ENCODE measurements at places on chromosomes 6 and 20.

DNA sequence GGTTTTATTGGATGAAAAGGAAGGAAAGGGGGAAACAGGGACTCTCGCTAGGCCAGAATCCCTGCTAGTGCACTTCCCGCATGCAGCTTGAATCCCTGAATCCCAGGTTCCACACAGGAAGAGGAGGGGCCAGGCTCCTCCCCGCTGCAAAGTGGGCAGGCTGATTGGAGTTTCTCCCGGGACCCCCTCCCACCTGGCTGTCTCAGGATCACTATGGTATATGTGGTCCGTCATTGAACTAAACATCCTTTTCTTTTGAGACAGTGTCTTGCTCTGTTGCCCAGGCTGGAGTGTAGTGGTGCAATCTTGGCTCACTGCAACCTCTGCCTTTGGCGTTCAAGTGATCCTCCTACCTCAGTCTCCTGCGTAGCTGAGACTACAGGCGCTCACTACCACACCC, 70.7 kb downstream of the FAM50B start:
- DNase-seq, result no peak

- peak; percentile 60 for DNase-seq
Observed at GRCh38 chr6:3226481-3227362, 731 bp downstream of the TUBB2B start.

DNA sequence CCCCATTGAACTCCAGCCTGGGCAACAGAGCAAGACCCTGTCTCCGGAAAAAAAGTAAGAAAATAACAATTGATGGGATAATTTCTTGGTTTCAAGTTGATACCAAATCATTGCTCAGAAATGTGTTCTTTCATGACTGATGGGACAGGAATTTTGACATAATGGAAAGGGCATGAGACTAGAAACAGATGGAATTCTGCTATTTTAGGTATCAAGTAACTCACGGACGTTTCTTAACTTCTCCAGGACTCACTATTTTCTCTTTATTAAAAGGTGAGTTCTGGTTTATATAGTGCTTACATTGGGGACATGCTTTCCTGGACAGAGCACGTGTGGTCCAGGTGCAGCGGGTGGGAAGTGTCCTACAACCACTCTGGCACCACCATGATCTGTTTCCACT, 6.0 kb upstream of the DSP start:
- DNase-seq, result no peak

GRCh38 chr20:58531063-58531462, 15.9 kb upstream of the APCDD1L start:
- DNase-seq, result no peak

DNA sequence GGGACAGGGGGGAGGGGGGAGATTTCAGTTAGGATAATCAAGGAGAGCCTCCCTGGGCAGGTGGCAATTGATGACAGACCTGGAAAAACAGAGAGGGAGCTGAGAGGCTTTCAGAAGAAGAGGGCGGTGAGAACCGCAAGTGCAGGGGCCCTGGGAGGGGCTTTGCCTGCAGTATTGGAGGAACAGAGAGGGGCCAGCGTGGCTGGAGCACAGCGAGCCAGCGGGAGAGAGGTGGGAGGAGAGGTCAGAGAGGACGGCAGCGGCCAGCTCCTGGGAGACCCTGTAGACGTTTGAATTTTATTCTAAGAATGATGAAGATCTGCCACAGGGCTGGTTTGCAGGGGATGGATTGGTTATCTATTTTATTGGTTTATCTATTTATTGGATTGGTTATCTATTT, 34.5 kb upstream of the NOL4L start:
- DNase-seq, result no peak

- no peak for DNase-seq
Observed at GRCh38 chr6:73062130-73062529, 163.2 kb downstream of the KHDC1L start.

GRCh38 chr6:42269974-42270510, 52.4 kb upstream of the MRPS10 start:
- no peak for DNase-seq

- peak; percentile 42 for DNase-seq
Observed at GRCh38 chr6:33426590-33427511, 7.0 kb downstream of the SYNGAP1 start.

DNA sequence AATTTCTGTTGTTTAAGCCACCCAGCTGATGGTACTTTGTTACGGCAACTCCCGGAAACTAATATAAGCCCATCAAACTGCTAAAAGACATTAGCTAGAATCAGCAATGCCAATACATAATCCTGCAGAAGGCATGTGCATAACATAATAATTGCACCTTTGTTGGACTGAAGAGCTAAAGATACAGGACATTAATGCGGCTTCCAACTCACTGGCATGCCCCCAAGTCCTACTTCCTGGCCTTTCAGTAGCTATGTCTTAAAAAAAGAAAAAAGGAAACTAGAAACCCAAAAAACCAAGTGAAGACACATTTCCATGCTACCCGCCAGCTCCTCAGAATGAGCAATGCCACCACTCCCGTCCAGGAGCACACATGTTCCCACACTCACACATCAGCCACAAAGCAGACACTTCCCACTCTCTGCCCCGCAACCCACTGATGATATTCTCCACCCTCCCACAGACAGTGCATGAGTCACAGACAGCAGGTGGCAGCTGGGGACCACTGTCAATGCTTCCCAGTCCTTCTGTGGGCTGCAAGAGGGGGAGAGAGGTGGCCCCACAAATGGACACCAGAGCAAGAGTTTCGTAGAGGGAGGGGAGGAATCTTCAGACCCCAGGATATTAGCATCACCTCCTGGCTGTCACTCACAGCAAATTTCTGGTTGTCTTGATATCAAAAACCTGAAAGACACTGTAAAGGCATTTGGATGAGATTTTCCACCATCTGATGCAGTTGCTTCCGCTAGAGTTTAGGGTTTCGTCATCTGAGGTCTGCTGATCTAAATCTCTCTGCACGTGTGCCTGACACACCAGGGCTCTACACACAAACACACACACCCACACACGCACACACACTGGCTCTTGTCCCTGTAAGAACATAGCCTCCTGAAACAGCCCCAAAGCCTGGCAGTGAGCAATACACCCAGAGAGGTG, 32.8 kb downstream of the GFOD1 start:
- DNase-seq, result no peak

DNA sequence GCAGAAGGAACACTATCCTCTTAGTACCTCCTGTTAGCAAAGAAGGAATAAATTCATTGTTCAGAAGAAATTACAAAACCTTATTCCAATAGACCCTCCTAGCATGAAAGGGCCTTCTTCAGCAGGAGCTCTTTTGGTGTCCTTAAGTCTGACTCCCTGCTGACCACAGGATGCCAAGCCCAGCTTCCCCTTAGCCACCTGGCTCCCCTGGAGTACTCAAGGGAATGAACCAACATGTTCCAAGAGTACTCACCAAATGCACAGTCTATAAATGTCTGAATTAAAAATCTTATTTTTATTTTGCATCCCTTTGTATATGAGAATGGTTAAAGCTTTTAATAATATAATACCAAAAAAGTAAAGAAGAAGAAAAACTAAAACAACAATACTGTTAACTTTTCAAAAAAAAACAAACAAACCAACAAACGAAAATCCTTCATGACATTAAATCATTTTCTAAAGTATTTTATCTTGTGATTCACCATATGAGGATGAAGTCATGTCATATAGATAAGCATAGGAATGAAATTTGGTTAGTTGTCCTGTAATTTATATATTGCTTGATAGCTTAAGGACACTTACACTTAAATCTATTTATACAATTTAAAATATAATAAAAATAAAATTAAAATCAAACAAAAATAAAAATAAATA, 1355.1 kb downstream of the HACE1 start:
- DNase-seq, result no peak

- no peak for DNase-seq
Observed at GRCh38 chr20:3135507-3136070, 24.1 kb downstream of the FASTKD5 start.

DNA sequence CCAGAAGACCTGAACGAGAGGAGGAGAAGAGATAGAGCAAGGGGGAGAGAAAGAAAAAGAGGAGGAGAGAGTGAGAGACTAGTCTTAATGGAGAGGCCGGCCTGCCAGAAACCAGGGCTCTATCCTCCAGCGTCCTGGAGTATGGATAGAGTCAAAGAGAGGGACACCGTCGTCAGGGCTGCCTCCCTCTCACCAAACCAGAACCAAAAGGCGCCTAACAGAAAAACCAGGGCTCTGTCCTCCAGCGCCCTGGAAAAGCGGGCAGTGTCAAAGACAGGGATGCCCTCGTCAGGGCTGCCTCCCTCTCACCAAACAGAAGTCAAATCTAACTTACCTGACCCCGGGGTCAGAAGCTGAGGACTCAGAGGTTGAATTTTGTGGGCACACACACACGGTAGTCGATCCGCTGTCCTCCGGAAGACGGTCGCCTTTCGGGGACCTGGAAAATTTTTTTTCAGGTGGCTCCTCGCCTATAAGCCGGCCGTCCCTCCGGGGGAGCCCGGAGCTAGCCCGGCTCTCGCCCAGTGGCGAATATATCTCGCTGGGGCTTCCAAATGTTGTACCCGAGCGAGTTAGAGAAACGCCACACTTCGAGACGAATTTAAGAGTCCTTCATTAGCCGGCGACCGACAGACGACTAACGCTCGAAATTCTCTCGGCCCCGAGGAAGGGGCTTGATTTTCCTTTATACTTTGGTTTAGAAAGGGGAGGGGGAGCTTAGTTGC, 148.2 kb downstream of the TRIM27 start:
- DNase-seq, result no peak

DNA sequence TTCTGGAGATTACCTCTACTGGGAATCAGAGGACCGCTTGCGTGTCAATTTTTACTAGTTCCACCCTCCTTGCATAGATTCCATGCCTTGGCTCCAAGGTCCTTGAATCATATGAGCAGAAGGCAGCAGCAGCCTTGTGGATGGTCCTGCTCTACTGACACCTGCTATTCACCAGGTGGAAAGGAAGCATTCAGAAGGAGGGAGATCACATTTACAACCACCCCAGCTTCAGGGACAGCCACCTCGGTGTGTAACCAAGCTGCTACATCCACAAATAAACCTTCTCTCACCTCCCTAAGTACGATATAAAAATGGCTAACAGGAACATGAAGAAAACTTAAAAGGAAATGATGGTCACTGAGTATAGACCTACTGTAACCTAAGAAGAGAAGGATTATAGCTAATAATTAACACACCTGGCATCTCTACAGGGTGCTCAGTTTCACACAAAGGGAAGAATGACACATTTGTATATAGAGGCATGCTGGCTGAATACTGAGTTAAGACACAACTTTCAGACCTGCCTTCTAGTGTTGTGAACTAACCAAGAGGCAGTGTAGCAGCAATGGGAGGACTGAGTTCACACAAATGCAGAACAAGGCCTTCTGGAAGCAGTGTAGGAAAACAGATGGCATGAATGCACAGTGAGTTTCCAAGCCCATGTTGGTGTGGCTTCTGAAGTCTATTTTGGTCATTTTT, 46.3 kb upstream of the SRPK1 start:
- DNase-seq, result no peak

- no peak for DNase-seq
Observed at GRCh38 chr6:45272626-45273025, 55.5 kb upstream of the RUNX2 start.

GRCh38 chr6:153106021-153106420, 25.1 kb downstream of the RGS17 start:
- no peak for DNase-seq

DNA sequence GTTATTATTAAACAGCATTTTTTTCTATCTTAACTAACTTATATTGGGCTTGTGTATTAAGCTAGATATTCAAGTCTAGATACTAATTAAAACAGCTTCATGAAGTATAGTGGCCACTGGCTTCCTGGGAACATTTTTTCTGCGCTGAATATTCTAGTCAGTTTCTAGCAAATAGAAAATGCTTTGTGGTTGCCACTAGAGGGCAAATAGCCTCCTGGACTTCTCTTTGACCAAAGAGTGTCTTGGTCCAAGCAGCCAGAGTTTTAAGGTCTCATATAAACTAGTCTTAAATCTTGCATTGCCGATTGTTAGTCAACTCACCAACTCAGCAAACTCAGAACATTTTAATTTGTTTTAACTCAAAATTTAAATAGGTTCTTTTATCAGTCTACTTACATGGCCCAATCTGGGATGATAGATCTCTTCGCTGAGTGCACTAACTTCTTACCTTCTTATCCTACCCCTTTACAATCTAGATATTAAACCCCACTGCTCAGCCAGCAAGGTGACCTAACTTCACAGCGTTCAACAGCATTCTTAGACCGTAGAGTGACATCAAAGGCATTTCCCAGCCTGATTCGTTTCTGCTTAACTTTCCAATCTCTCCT, 24.6 kb upstream of the ID4 start:
- no peak for DNase-seq

DNA sequence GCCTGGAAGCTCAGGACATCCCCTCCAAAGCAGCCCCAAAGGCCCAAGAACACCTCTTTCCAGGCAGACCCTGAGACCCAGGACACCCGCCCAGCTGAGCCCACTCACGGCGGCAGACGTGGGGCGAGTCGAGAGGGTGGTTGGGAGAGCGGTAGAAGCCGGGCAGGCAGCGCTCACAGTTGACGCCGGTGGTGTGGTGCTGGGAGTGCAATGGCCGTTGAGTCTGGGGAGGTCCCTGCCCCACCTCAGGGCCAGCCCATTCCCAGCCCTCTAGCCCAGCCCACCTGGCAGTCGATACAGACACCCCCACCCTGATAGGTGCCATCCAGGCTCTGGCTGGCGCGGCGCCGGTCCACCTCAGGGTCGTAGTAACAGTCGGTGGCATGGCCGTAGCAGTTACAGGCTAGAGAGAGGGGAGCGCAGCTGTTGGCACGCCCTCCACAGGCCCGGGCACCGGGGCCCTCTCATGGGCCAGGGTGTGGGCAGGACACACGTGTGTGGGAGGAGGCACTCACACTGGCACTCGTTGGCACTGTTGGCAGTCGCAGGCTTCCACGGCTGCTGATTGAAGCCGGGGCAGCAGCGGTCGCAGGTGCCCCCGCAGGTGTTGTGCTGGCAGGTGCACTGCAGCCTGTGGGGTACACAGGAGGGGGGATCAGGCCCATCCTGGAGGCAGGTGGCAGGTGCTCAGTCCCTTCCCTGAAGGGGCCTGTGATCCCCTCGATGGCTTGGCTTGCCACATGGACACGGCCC, 20.5 kb downstream of the LAMA5 start:
- no peak for DNase-seq

DNA sequence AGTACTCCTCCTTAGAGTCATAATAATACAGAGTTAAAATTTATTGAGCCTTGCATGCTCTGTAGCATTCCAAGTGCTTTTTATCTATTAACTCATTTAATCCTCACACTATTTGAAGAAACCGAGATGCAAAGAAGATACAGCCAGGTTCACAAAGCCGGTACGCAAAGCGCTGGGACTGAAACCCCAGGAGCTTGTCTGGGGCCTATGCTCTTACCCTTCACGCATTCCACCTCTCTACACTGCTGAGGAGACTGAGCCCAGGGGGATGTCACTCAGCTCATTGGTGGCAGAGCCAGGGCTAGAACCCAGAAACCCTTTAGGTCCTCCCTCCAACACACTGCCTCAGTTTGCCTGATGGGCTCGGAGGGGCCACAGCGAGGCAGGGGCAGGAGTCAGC, 19.7 kb upstream of the MRPS18A start:
- no peak for DNase-seq

- DNase-seq, result no peak
Observed at GRCh38 chr6:157928428-157928827, 53.2 kb upstream of the SYNJ2 start.

GRCh38 chr6:134097114-134097707, 44.8 kb upstream of the SLC2A12 start:
- DNase-seq, result peak; percentile 62

- DNase-seq, result no peak
Observed at GRCh38 chr20:13515291-13515690, 123.4 kb downstream of the TASP1 start.

- DNase-seq, result no peak
Observed at GRCh38 chr20:25014816-25015215, 22.3 kb upstream of the APMAP start.
